Fibroblast of the conjunctiva (primary cell): ENCODE measurements at places on chromosomes 2 and 18.

DNA sequence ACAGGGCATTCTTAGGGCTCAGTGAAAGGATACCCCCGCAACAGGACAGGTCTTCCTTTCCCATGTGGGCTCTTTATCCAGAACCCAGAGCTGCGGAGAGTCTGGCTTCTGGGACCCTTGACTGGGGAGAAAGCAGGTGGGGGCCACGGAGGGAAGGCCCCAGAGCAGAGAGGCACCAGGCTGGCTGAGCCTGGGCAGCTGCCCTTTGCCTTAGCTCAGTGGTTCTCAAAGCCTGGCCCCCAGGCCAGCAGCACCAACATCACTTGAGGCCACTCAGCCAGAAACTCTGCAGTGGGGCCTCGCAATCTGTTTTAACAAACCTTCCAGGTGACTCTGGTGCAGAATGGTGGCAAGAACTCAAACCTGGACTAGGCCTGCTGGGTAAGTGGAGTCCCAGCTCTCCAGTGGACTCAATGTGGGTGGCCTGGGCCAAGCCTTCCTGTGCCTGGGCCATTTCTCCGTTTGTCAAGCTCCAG, 1.6 kb upstream of the TMEM37 start:
- no peak for DNase-seq

GRCh38 chr2:105750735-105751134, 6.0 kb downstream of the NCK2 start:
- no peak for DNase-seq

DNA sequence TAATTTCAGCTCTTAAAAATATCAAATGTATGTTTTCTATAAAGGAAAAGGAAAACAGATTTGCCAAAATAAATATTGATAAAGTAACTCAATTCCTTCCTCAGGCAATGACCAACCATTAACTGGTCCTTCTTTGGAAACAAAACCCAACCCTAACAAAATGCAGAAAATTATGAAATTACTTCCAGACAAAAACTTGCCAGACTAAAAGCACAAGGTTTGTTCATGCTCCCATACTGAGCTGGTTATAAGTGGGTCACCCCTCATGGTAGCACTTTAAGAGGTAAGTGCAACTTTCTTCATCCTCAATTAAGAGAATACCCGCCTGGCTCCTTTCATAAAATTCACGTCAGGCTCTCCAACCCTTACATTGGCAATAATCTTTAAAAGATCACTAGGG, 31.1 kb upstream of the TTC32 start:
- no peak for DNase-seq

- DNase-seq: no peak
These were observed 224.5 kb downstream of the FAM210A start for GRCh38 chr18:13501891-13502290.

GRCh38 chr2:38565333-38565732, 37.4 kb downstream of the HNRNPLL start:
- no peak for DNase-seq

- DNase-seq: no peak
These were observed 33.2 kb upstream of the NAB1 start for GRCh38 chr2:190615555-190616200.

DNA sequence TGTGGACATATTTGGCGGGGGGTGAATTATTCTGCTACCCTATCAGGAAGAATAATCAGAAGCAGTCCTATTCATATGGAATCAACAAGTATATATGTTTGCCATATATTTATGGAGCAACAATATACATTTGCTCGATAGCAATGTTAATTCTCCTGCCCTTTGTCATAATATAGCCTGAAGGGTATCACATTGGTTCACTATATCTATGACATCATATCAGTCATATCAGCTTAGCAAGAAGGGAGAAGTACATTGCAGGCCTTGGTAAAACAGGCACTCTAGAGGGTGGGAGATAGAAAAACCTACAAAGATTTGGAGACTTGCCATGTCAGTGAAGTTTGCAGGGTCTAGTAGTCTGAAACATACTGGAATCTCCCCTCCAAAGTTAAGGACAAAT, 128.4 kb downstream of the ATL2 start:
- DNase-seq: no peak

DNA sequence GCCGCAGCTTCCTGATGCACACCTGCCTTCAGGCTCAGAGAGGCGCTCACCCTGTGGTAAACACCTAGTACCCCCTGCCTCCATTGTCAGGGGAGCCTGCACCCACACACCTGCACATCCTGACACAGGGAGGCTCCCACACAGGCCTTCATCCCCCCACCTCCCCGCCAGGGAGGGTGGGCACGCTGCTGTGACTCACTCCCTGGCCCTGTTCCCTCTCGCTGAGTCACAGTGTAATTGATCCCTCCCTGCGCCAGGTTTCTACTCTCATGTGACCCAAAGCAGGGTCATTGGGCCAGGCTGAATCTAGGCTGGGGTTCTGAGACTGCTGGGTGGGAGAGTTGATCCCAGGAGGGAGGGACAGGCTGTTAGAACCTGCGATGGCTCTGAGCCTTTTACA, 8.5 kb upstream of the CELF4 start:
- no peak for DNase-seq

DNA sequence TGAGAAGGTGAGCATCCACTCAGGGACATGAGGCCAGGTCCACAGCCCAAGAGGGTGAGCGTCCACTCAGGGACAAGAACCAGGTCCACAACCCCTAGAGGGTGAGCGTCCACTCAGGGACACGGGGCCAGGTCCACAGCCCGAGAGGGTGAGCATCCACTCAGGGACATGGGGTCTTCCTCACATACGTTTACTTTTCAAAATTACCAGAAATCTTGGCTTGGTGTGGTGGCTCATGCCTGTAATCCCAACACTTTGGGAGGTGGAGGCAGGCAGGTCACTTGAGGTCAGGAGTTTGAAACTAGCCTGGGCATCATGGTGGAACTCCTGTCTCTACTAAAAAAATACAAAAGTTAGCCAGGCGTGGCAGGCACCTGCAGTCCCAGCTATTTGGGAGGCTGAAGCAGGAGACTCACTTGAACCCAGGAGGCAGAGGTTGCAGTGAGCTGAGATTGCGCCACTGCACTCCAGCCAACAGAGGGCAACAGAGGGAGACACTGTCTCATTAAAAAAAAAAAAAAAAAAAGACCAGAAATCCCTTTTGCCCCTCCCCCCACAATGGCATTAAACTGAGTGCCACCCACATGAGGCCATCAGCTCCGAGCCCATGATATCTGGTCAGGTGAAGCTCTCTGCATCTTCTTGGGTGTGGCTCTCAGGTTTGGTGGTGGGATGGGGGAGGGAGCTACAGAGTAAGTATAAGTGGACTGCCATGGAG, 9.0 kb upstream of the MBP start:
- DNase-seq: no peak

DNA sequence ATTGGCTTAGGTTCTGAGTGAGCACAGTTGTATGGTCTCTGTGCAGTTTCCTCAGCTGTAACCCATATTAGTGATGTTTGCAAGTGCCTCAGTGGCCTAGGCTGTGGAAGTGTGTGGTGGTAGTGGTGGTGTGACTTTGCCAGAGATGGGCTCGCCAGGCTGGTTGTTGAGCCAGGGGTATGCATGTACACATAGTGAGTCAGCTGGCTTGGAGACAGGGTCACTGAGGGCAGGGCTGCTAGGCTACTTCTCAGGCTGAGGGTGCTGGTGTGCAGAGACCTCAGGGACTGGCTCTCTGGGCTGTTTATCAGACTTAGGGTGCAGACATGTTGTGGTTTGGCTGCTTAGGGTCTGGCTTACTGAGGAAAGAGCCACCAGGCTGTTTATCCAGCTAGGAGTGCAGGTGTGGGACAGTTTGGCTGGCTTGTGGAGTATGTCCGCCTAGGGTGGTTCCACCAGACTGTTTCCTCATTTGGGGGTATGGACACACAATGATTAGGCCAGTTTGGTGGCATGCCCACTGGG, 15.0 kb downstream of the APLF start:
- DNase-seq: no peak

DNA sequence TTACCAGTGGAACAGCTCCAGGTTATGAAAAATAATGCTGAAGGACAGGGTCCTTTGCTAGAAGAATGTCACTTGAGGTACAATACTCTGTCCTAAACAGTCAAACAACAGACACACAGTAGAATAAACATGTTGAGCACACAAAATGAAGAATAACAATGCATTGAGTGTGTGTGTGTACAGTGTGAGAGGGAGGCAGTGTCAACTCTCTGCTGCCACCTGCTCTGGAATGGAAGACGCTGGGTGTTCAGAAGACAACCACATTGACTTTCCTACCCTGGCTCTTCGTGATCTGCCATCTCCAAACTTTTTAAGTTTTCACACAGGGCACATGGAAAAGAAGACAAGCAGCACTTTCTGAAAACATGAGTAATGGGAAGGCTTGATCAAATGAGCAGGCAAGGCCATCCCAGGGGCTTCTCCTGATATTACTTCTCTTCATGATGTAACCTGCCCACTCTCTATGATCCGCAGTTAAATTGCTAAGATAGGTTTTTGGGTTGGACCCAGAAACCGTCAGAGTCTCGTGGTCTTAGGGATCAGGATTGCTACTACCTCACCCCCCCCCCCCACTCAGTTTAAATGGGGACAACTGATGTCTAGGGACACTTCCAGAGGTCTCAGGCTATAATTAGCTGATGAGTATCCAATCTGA, 533.2 kb upstream of the TNP1 start:
- no peak for DNase-seq

GRCh38 chr18:58547864-58548263, 81.0 kb downstream of the ALPK2 start:
- DNase-seq: no peak

- DNase-seq: no peak
These were observed 88.5 kb upstream of the SH3BP4 start for GRCh38 chr2:234863043-234863934.

GRCh38 chr2:232484628-232485347, 2.8 kb downstream of the ECEL1 start:
- no peak for DNase-seq
